Neural crest cell (in vitro differentiated cells): ENCODE measurements at places on chromosomes 11 and 22.

GRCh38 chr11:71447791-71448256, 369 bp downstream of the DHCR7 start:
- DNase-seq = peak; percentile 49
- peak overlapping the region; percentile 94 for H3K27ac ChIP-seq
- no peaks in the 10 kb centered on the region for H3K27me3 ChIP-seq
- H3K4me1 ChIP-seq = peaks cover 70% of the 10 kb centered on the region

DNA sequence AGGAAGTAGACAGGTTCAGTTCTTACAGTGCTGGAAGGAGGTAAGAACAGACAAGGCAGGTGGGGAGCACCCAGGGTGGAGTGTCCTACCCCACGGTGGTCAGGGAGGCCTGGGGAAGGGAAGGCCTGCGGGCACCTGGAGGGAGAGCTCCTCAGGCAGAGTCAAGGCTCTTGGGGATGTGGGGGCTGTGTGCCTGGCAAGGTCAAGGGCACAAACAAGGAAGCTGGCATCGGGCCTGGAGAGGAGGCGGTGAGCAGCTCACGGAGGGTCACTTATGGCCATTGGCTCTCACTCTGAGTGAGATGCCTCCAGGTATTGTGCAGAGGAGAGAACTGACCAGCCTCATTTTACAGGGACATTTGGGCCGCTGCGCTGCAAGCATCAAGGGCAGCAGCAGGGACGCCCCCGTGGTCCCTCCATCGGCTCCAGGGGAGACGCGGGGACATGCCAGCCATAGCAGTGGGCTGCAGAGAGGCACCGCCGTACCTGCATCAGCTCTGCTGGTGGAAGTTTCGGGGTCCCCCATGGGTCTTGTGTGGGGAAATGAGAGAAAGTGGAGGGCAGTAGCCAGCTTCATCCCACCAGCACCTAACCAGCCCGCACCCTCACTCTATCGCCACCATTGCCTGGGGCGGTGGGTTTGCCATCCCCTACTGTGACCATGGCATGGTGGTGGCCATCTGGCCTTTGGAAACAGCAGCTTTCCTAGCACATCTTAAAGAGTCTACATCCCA, 37.5 kb upstream of the RTL6 start:
- H3K4me1 ChIP-seq = no peaks in the 10 kb centered on the region
- no peaks in the 10 kb centered on the region for H3K36me3 ChIP-seq
- no peak overlapping the region for H3K4me3 ChIP-seq
- peaks cover 27% of the 10 kb centered on the region for H3K27me3 ChIP-seq
- H3K27ac ChIP-seq = no peak overlapping the region
- no peak for DNase-seq

DNA sequence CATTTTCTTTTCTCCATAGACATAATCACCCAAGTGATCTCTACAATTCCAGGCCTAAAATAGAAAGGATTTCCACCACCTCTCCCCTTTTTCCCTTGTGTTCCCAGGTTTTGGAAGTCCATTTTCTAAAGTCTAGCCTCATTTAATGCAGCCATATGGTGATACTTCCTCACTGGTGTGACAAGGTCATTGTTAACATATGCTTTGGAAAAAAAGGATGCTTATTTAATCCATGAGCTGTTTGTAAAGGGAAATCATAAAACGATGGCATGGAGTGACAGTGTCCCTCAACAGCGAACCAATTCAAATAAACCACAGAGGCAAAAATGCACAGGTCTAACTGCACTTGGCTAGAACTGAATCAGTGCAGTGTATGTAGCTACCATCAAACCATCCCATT, 26.6 kb downstream of the GRIA4 start:
- H3K36me3 ChIP-seq = no peaks in the 10 kb centered on the region
- H3K27me3 ChIP-seq = no peaks in the 10 kb centered on the region
- no peak for DNase-seq
- no peaks in the 10 kb centered on the region for H3K4me1 ChIP-seq

DNA sequence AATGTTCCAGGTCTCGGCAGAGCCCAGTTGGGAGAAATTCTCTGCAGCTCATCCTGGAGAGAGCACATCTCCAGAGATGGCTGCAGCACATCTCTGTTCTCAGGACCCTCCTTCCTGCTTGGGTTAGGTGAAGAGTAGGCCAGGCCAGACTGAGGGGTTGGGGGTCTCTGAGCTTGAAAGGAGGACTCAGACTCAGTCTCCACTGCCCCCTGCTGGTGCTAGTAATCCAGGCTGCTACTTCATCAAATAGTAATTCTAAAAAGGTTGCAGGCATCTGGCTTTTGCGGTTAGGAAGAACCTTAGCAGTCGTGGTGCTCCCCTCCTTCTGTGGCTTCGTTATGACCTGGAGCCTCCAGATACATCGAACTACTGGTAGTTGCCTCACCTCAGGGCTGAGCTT, 9.7 kb downstream of the TUB start:
- H3K4me3 ChIP-seq = peak overlapping the region; percentile 38
- peaks cover 2% of the 10 kb centered on the region for H3K36me3 ChIP-seq
- H3K4me1 ChIP-seq = peaks cover 11% of the 10 kb centered on the region
- H3K27me3 ChIP-seq = no peaks in the 10 kb centered on the region
- no peak overlapping the region for H3K27ac ChIP-seq

DNA sequence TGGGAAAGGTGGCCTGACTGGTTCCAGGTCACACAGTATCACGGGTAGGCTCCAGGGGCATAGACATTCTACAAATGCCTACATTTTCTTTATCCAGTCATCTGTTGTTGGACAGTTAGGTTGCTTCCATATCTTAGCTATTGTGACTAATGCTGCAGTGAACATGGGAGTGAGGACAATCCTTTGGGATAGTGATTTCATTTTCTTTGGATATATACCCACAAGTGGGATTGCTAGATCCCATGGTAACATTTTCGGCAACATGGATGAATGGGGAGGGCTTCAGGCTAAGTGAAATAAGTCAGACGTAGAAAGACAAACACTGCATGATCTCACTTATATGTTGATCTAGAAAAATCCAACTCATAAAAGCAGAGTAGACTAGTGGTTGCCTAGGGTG, 744.3 kb downstream of the NTM start:
- no peak overlapping the region for H3K27ac ChIP-seq
- no peak overlapping the region for H3K4me3 ChIP-seq
- no peaks in the 10 kb centered on the region for H3K27me3 ChIP-seq

GRCh38 chr11:101346591-101346990, 217.0 kb upstream of the PGR start:
- no peaks in the 10 kb centered on the region for H3K4me1 ChIP-seq
- H3K4me3 ChIP-seq = no peak overlapping the region
- no peaks in the 10 kb centered on the region for H3K36me3 ChIP-seq
- no peak for DNase-seq

- H3K4me1 ChIP-seq = peaks cover 11% of the 10 kb centered on the region
- no peak overlapping the region for H3K27ac ChIP-seq
- no peak for DNase-seq
- H3K4me3 ChIP-seq = no peak overlapping the region
- peaks cover 5% of the 10 kb centered on the region for H3K27me3 ChIP-seq
- H3K36me3 ChIP-seq = no peaks in the 10 kb centered on the region
Observed at GRCh38 chr11:1867381-1867780, 14.5 kb downstream of the LSP1 start.

DNA sequence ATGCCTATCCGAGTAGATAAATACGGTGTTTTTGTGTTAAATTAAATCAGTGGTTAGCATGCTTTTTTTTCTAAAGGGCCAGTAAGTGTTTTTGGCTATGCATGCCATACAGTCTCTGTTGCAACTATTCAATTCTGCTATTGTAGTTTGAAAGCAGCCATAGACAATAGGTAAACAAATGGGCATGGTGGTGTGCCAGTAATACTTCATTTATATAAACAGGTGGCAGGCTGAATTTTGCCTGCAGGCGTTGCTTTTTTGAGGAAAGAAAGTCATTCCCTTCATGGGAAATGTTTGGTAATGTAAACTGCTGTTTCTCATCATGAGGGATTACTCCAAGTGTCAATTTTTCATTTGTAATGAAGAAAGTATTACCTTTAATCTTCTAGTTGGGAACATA, 106.5 kb downstream of the TMEM135 start:
- H3K4me3 ChIP-seq = no peak overlapping the region
- peaks cover 45% of the 10 kb centered on the region for H3K4me1 ChIP-seq
- peaks cover 13% of the 10 kb centered on the region for H3K36me3 ChIP-seq
- no peak overlapping the region for H3K27ac ChIP-seq
